CD14-positive monocyte (primary cell): ENCODE measurements at places on chromosomes 1 and 21.

GRCh38 chr1:119656410-119656955 is 8.4 kb upstream of the ZNF697 start:
- no peak for DNase-seq

DNA sequence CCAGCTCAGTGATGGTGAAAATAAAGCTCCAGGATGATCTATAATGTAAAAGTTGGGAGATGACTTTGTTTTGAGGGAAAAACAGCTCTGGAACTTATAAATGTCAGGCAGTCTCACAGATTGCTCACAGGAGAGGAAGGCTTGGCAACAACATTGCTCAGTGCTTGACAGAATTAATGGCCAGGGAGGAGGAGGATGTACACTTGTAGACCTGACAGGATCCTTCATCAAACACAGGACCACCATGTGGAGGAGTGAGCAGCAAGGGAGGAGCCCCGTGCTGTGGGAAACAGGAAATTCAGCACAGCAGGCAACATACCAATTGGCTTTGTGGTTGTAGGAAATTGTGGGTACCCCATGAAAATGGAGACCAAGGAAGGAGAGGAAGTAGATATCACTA is 291.8 kb upstream of the CAMK1G start:
- no peak for DNase-seq

GRCh38 chr1:3245344-3245743 is 176.3 kb downstream of the PRDM16 start:
- DNase-seq, result no peak

- DNase-seq, result no peak
These were observed 446.7 kb upstream of the B3GALT2 start for GRCh38 chr1:193633093-193633492.

- no peak for DNase-seq
These were observed 72.5 kb downstream of the FOXD2 start for GRCh38 chr1:47510282-47510811.
